ENCODE measurements at places on chromosomes 13 and 19.

DNA sequence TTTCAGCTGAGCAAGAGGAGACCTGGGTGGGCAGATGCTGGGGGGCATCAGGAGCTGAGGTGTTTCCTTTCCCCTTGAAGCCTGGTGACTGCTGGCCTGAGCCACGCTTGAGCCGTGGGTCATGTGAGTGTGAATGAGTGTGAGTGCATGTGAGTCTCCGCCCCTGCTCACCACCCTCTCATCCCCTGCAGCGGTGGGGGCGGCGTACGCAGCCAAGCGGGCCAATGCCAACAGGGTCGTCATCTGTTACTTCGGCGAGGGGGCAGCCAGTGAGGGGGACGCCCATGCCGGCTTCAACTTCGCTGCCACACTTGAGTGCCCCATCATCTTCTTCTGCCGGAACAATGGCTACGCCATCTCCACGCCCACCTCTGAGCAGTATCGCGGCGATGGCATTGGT is 5.2 kb downstream of the B3GNT8 start:
- no peak for DNase-seq

DNA sequence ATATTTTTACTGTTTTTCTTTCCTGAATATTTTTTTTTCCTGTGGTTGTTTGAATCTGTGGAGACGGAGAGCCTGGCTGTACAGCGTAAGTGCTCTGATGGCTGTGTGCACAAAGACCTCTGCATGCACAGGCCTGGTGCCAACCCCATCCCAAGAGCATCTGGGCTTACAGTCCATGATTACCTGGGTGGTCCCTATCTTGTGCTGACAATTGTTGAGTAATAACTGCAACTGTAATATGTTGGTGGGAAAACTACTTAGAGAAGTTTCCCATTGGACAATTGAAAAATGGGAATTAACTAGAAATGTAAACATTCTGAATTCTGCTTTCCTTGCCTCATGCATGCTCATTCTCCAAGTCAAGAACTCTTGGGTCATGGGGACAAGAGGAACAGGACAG is 268.7 kb downstream of the SHISA2 start:
- DNase-seq, result no peak

DNA sequence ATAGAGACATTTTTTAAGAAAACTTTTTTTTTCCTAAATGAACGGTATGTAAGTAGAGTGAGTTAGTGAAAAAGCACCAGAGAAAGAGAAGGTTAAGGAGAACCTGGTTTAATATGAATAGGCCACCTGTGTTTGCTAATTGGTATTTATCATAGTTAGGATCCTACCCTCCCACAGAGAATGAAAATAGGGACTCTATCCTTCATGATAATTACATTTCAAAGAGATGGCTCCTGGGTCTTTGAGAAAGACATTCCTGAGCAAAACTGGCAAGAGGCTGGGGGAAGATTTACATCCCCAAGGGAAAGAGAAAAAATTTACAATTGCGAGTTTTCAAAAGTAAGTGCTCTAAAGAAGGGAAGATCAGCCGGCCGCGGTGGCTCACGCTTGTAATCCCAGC is 1284.5 kb downstream of the SLITRK1 start:
- no peak for DNase-seq

GRCh38 chr19:1269065-1269477 is at the start of gene CIRBP:
TSS of gene CIRBP (plus strand) at chr19:1269332. CDS start at chr19:1270934, 1,602 bp downstream.
- peak; percentile 99 for DNase-seq

DNA sequence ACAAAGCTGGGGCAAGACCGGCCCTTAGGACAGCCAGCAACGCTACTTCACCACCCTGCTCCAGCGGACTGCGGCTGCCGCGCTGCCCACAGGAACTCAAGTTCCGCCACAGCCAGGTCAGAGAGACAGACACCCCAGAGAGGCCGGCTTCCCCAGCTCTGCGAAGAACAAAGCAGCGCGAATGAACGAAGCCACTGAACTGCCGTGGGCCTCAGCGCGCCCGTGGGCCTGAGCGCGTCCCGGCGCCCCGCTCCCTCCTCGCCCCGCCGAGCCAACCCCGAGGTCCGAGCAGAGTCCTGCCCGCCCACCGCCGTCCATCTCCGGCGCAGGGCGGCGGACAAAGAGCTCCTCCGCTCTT is 158.4 kb downstream of the RNF17 start:
- no peak for DNase-seq

- DNase-seq, result no peak
These were observed 6.2 kb downstream of the CARD8 start for GRCh38 chr19:48249502-48250014.

- DNase-seq, result peak; percentile 77
These were observed 97.2 kb downstream of the SUCLA2 start for GRCh38 chr13:47903836-47904235.

GRCh38 chr13:43441464-43441863 is 345.3 kb downstream of the ENOX1 start:
- DNase-seq, result no peak

DNA sequence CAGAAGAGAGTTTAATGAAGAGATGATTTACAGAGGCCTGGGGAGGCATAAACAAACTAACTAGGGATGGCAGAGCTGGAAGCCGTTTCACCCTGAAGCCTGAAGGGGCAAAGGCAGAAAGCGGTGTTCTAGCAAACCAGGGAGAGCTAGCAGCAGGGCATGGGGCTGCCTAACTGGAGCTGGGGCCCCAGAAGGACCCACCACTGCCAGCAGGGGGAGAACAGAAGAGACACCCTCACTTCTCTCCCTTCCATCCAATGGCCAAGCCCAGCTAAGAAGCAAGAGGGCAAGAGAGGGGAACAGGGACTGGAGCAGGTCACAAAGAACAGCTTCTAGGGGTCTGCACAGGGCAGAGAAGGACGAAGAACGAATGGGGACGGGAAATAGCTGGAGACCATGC is 195.5 kb downstream of the KATNAL1 start:
- DNase-seq, result peak; percentile 16

GRCh38 chr13:25662516-25662915 is 290.7 kb downstream of the ATP8A2 start:
- DNase-seq, result no peak

DNA sequence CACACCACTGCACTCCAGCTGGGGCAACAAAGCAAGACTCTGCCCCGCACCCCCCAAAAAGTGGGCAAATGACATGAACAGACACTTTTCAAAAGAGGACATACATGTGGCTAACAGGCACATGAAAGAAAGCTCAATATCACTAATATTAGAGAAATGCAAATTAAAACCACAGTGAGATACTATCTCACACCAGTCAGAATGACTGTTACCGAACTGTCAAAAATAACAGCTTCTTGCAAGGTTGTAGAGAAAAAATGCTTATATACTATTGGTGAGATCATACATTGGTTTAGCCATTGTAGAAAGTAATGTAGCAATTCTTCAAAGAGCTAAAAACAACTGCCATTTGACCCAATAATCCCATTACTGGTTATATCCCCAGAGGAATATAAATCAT is 99.5 kb upstream of the SPATA13 start:
- no peak for DNase-seq
